ENCODE measurements at places on chromosomes 11 and 22. TPM values are rescaled to one million over a fixed set of nuclear protein-coding genes. Genes with fewer than 3 reads are reported as not detected.

GRCh38 chr11:67024966-67025365 lies 2.0 kb downstream of the SYT12 start:
- H3K4me3 ChIP-seq, result no peak overlapping the region
- H3K4me1 ChIP-seq, result peaks cover 17% of the 10 kb centered on the region
- H3K27me3 ChIP-seq, result peaks cover 40% of the 10 kb centered on the region
- DNase-seq, result no peak
- no peaks in the 10 kb centered on the region for H3K36me3 ChIP-seq

DNA sequence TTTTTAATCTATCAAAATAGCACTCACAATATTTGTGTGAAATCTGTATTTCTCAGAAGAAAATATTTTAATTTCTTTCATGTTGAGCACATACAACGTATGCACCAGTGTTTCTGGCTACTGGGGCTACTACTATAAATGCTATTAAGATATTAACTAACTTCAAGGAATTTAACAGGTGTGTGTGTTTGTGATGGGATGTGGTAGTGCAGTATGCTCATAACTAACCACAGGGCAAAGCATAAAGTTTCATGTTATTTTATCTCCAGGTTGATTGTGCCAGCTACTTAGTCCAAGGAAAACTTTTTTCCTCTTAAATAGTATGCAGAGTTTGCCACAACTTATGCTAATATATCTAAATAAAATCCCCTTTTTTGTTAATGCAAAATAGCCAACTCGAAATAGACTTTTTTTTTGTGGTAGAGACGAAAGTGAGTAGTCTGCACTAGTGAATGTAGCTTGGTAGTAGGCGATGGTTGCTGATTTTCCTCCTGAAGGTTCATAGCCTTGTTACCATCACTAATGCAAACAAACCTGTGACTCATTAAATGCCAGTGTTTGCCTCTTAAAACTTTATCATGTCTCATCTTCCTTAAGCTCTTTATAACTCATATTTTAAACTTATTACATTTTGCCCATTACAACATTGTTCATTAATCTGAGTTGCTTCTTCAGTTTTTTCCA lies 565.5 kb upstream of the ANO3 start:
- DNase-seq, result no peak
- H3K27me3 ChIP-seq, result no peaks in the 10 kb centered on the region
- no peak overlapping the region for H3K27ac ChIP-seq
- no peaks in the 10 kb centered on the region for H3K4me1 ChIP-seq
- no peak overlapping the region for H3K4me3 ChIP-seq

GRCh38 chr11:18698341-18699268 lies at the start of gene TMEM86A:
Gene TMEM86A, plus strand, starts transcription at chr11:18698779. Its CDS starts 108 bp downstream, at chr11:18698887.
- peak; percentile 97 for DNase-seq
- H3K36me3 ChIP-seq, result no peaks in the 10 kb centered on the region
- no peaks in the 10 kb centered on the region for H3K27me3 ChIP-seq

DNA sequence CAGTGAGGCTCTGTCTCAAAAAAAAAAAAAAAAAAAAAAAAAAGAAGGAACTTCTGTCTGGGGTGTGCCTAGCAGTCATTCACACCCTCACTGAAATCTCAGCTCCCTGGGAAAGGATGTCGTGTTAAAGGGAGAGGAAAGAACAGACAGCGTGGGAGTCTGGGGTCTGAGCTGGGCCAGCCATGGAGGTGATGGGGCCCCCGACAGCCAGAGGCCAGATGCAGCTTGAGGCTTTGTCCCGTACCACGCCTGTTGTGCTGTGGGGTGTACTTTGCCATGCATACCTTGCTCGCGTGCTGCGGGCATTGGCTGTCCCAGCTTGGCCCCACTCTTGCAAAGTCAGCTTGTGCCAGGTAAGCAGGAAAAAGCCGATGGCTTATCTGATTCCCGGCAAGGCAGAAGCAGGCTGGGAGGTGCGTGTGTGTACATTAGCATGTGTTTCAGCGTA lies 4.6 kb downstream of the SYT12 start:
- no peaks in the 10 kb centered on the region for H3K36me3 ChIP-seq
- peaks cover 21% of the 10 kb centered on the region for H3K27me3 ChIP-seq
- H3K27ac ChIP-seq, result no peak overlapping the region
- DNase-seq, result no peak
- H3K4me3 ChIP-seq, result no peak overlapping the region

DNA sequence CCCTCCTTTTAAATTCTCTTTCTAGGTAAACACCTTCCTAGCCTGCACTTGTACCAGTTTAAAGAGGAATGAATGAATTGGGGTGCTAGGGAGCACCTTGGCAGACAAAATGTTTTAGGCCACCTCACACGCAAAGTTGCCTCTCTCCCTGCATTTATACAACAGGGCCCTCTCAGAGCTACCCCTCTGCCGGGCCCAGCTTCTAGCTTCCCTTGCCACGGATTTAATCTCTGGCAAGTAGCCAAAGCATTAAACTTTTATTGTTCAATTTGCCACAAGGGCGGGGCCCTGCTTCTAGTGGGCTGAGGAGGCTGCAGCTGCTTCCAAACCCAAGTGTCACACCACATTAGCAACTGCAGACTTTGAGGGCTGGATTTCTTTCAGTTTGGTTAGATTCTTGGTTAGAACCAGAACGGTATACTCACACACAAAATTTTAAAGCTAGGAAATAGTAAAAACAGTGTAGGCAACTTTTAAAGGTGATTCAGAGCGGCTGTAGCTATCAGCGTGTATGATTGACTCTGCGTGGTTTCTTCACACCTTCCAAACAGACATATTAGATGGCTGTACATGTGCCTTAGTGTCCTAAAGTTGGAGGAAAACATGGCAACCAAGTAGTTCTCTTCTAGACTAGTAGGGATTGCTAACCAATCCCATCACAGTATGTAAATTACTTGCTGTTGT lies 6.5 kb downstream of the KREMEN1 start:
- H3K4me1 ChIP-seq, result no peaks in the 10 kb centered on the region
- no peak for DNase-seq
- H3K36me3 ChIP-seq, result no peaks in the 10 kb centered on the region
- H3K27ac ChIP-seq, result no peak overlapping the region
- no peak overlapping the region for H3K4me3 ChIP-seq

DNA sequence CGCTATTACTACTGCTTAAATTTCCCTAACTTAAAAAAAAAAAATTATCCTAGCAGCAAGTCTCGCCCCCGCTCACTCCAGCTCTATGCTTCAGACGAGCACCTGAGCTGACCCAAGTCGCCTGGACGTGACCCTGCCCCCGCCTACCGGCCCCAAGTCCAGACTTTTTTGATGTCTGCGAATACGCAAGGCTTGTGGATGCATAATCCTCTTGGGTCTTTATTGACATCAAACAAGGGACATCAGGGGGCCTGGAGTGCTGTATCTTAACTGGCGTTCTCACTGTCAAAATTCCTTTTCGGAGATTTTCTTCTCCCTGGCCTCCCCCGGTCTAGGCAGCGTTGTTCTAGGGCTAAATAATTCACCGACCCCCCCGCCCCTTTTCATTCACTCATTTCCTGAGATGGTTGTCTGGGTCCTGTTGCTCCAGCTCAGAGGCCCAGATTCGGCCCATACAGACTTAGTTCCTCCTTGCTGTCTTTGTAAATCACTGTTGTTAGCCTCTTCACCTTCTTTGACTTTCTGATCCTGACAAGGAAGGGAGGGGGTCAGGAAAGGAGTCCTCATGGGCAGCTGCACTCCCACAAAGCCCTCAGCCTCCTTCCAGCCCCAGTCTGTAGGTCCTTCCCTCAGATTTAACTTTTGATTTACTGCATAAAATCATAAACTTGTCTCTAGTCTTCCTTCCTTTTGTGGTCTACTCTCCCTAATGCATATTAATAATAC lies 601 bp upstream of the LRP4 start:
- no peaks in the 10 kb centered on the region for H3K27me3 ChIP-seq
- H3K4me1 ChIP-seq, result peaks cover 45% of the 10 kb centered on the region
- H3K4me3 ChIP-seq, result peak overlapping the region; percentile 47
- H3K36me3 ChIP-seq, result no peaks in the 10 kb centered on the region
- DNase-seq, result no peak
- no peak overlapping the region for H3K27ac ChIP-seq

DNA sequence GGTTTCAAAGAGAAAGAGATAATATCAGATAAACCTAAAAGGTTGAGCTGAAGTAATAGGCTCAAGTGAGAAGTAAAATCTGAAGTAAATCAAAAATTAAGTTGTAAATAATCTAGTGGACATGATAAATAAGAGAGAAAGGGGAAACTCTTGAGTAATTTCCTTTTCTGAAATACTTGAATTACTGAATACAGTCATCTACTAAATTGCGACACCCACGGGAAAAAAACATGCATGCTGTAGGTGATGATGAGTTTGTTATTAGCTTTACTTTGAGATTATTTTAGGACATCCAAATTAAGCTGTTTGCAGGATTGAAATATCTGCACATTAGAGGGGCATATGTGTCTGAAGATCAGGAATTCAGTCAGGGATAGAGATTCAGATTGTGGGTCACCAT lies 50.0 kb upstream of the CARD18 start:
- H3K4me1 ChIP-seq, result no peaks in the 10 kb centered on the region
- no peak for DNase-seq
- no peaks in the 10 kb centered on the region for H3K36me3 ChIP-seq
- H3K27ac ChIP-seq, result no peak overlapping the region
- H3K27me3 ChIP-seq, result no peaks in the 10 kb centered on the region
- no peak overlapping the region for H3K4me3 ChIP-seq

DNA sequence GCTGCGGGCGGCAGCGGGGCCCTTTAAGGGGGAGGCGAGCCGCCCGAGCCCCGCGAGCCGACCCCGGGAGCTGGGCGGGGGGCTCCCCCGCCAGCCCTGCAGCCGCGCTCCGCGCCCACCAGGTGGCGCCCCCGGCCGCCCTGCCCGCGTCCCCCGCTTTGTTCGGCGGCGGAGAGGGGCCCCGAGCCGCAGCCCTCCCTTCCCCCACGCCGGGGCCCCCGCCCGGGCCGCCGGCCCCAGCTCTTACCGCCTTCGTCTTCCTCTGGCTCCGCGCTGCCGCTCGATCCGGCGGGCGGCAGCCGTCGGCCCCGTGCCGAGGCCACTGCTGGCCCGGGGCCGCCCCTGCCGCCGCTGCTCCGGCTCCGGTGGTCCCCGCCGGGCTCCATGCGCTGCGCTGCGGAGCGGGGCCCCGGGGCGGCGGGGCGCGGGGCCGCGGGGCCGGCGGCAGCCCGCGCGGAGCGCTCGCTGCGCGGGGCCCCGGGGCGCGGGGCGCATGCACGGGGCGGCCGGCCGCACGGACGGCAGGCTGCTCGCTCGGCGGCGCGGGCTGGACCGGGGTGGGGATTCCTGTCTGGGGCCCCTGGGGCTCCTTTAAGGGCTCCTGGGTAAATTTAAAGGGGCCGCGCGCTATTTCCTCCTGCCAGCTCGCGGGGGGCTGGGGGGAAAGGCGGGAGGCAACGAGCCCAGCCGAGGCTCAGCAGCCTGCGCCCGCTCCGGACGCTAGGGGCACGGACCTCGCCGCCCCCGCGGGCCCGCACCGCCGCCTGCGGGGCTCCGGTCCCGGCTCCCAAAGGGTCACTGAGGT lies at the start of gene ZFTA:
TSS of gene ZFTA (minus strand) at position 539 of the 805 bp plus-strand sequence. CDS start at position 386, 153 bp downstream.
- H3K4me3 ChIP-seq, result peak within 1 kb of the TSS; percentile 87
- no peaks in the 10 kb centered on the region for H3K36me3 ChIP-seq
- DNase-seq, result peak; percentile 87
- peak within 1 kb of the TSS; percentile 93 for H3K27ac ChIP-seq
- no peaks in the 10 kb centered on the region for H3K4me1 ChIP-seq
- H3K27me3 ChIP-seq, result no peaks in the 10 kb centered on the region

DNA sequence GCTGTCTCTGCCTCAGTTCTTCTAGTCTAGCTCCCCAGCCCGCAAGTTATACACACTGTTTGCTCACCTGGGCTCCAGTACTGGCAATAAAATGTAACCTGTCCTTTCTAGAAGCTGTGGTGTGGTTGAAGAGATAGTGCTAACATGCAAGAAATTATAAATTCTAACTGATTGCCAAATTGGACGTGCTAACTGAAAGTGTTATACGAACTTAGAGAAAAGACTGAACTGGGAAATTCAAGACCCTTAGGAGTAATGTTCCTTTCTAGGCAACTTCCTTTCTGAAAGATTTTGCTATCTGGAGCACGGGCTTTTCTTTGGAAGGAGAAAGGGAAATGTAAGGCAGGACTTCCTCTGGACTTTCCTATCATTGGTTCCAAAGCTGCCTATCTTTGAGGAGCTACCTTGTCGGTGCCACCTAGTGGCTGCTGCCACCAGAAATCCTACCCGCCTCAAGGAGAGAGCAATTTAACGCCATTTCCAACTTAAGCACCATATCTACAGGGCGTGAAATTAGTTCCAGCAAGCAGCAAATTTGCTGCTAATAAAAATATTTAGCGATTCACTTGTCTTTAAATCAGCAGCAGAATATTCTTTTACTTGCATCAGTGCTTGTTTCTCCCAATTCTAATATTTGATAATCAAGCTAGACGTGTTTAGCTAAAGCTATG lies 12.7 kb upstream of the TMEM218 start:
- H3K36me3 ChIP-seq, result no peaks in the 10 kb centered on the region
- H3K27ac ChIP-seq, result no peak overlapping the region
- DNase-seq, result no peak
- no peaks in the 10 kb centered on the region for H3K27me3 ChIP-seq

- H3K27me3 ChIP-seq, result no peaks in the 10 kb centered on the region
- H3K36me3 ChIP-seq, result peaks cover 25% of the 10 kb centered on the region
- H3K4me1 ChIP-seq, result no peaks in the 10 kb centered on the region
- H3K27ac ChIP-seq, result no peak overlapping the region
- H3K4me3 ChIP-seq, result no peak overlapping the region
- DNase-seq, result no peak
Measured at GRCh38 chr11:44130751-44131150, 35.3 kb downstream of the EXT2 start.

DNA sequence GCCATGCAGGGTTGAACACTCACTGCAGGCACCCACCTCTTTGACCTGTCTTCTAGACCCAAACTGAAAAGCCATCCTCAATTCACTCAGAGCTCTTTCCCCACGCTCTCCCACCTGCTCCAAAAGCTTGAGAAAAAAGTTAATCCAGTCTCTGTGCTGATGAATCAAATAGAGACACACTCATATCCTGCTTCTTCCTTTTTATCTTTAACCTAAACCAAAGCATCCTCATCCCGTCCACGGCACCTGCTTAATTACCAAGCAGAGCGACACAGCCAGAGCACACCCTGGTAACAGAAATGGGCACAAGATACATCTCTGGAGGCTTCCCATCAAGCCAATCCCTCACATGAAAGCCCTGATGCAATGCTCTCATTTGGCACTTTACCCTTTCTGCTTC lies 102.6 kb downstream of the PLEKHA7 start:
- H3K36me3 ChIP-seq, result no peaks in the 10 kb centered on the region
- DNase-seq, result no peak
- no peaks in the 10 kb centered on the region for H3K27me3 ChIP-seq

GRCh38 chr11:122159173-122159721 lies 43.2 kb upstream of the BLID start:
- peak overlapping the region; percentile 86 for H3K27ac ChIP-seq
- no peaks in the 10 kb centered on the region for H3K36me3 ChIP-seq
- H3K4me3 ChIP-seq, result peak overlapping the region; percentile 31
- H3K4me1 ChIP-seq, result peaks cover 31% of the 10 kb centered on the region
- no peaks in the 10 kb centered on the region for H3K27me3 ChIP-seq

ARSA gene
- 22.8 TPM for total RNA-seq

APOC3 gene
- not detected for total RNA-seq

ZBTB16 gene
- 110 TPM for total RNA-seq

PRDM11 gene
- 23.2 TPM for total RNA-seq

FTH1 gene
- total RNA-seq, result 1,987 TPM

NEAT1 gene
- 369 TPM for total RNA-seq

CCDC81 gene
- 0.41 TPM for total RNA-seq

OR11H1 gene
- not detected for total RNA-seq

PYGM gene
- total RNA-seq, result 10.5 TPM

RBX1 gene
- total RNA-seq, result 50.7 TPM

RIMBP3B gene
- not detected for total RNA-seq

All from sigmoid colon (tissue), 7 donors.